ENCODE measurements at places on chromosomes 13 and 19.

DNA sequence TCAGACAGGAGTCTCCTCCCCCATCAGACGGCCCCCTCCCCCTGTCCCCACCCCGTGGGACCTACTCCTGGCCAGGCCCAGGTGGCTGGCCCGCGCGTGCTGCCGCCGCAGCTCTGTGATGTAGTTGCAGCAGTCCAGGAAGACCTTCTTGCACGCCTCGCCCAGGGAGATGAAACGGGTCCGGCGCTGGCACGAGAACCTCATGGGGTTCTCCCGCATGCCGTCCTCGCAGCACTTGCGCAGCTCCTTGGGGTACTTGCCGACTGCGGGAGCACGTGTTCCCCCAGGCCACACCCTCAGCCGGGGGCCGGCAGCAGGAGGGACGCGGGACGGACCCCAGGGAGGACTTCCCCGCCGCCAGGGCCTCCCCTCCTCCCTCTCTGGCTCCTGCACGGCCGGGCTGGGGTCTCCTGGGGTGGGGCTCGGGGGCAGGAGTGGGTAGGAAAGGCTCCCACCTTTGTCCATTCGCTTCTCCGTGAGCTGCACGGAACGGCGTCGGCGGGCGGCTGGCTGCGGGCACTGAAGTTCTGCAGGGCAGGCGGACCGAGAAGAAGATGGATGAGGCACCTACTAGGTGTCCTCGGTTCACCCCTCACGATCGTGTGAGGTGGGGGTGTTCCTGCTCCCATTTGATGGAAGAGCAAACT is 13.3 kb downstream of the C3 start:
- DNase-seq, result no peak

DNA sequence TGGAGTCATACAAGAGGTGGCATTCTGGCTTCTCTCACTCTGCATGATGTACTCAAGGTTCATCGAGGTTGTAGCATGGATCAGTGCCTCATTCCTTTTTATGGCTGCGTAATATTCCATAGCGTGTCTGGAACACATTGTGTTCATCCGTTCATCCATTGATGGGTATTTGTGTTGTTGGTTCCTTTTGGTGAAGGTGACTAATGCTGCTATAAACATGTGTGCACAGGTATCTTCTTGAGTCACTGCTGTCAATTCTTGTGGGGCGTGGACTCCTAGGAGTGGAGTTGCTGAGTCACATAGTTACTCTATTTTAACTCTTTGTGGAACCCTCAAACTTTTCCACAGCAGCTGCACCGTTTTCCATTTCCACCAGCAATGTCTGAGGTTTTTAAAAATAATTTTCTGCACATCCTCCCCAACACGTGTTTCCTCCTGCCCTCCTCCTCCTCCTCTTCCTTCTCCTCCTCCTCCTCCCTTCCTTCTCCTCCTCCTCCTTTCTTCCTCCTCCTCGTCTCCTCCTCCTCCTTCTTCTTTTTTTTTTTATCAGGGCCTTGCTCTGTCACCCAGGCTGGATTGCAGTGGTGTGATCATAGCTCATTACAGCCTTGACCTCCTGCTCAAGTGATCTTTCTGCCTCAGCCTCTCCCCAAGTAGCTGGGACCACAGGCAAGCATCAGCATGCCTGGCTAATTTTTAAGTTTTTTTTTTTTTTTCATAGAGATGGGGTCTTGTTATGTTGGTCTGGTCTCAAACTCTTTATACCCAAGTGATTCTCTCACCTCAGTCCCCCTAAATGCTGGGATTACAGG is 2.0 kb upstream of the TMEM221 start:
- DNase-seq, result no peak

DNA sequence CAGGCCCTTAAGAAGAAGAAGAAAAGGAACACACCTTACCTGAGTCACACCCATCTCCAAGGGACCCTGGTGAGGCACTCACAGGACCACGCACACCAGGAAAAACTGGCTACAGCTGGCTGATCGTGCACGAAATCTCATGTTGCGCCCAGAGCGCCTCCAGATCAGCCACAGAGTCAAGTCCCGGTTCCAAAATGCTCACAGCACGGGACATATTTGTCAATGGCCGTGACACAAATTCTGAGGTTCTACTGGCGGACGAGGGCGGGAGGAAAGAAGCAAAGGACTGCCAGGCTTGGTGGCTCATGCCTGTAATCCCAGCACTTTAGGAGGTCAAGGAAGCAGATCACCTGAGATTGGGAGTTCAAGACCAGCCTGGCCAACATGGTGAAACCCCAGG is 21.5 kb downstream of the SH3GL1 start:
- DNase-seq, result no peak

DNA sequence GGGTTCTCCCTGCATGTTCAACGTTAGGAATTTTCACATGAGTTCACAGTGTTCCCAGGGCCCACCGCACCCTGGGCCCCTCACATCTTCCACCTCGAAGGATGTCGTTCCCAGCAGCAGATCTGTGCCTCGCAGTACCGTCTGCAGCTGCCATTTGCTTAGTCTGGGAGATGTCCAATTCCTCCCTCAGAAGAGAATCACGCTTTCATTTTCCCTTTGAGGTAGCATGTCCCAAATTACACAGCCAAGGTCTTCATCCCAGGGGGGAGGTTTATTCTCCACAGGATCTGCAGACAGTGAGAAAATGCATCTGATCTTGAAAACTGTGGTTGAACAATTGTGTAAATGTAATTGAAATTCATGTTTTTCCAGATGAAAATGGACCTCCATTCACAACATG is 150.2 kb downstream of the DCT start:
- DNase-seq, result no peak

DNA sequence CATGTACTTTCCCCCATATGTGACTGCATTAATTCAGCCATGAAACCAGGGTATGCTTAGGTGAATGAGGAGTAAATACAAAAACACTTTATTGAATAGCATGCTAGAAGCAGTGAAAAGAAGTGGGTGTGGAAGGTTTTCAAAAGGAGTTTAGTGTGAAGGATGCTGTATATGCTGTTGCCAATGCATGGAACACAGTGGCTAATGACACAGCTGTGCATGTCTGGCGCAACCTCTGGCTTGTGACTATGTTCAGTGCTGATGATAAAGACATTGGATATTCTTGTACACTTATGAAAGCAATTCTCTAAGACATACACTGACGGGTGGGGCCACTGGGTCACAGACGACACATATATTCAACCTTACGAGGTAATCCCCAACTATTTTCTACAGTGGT is 55.2 kb downstream of the SOX21 start:
- DNase-seq, result no peak

DNA sequence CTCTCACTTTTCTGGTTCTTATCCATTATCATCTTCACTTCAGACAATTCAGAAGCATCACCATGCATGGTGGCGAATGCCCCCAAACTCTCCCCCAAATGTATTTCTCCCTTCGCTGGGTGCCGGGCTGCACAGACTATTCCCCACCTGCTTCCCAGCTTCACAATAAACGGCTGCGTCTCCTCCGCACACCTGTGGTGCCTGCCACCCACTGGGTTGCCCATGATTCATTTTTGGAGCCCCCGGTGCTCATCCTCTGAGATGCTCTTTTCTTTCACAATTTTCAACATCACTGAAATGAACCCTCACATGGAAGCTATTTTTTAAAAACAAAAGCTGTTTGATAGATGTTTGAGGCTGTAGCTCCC is 2.8 kb upstream of the F10 start:
- no peak for DNase-seq

GRCh38 chr19:18417250-18418028 is 1.8 kb upstream of the SSBP4 start:
- DNase-seq, result no peak

- DNase-seq, result no peak
Measured at GRCh38 chr13:24927810-24928404, 163.9 kb downstream of the RNF17 start.

DNA sequence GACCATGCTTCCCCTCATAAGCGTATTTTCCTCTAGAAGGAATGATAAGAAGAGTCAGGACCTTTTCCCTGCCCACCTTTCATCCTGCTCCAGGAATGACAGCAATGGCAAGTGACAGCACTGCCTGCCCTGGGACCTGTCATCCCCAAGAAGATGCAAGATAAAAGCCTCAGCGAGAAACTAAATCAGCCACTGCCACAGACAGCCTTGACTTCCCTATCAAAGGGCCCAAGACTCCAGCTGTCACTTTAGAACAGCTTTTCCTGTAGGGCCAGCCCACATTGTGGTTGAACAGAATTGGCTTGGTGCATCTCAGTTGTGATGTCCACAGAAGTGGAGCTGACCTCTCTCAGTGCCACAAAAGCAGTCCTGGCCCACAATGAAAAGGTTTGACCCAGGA is 1.1 kb downstream of the RAB8A start:
- no peak for DNase-seq

GRCh38 chr13:43143591-43143990 is 120.2 kb downstream of the DNAJC15 start:
- no peak for DNase-seq

GRCh38 chr13:47705185-47705584 is 295.9 kb downstream of the SUCLA2 start:
- no peak for DNase-seq

DNA sequence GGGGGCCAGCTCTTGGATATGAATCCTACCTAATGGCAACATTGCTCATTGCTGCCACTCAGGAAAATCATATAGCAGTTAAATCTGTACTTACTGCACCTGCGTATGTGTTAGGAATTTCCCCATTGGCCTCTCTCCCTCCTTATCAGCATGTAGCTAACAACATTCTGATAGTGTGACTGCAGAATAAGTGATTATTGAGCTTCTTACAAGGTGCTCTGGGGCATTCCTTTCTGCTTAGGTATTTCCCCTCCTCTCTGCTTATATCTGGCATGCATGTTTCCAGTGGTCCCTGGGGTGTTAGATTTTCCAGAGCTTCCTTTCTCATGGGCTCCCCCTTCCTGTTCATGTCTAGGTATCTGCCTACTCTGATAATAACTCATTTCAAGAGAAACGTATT is 414.1 kb upstream of the SLITRK1 start:
- no peak for DNase-seq

DNA sequence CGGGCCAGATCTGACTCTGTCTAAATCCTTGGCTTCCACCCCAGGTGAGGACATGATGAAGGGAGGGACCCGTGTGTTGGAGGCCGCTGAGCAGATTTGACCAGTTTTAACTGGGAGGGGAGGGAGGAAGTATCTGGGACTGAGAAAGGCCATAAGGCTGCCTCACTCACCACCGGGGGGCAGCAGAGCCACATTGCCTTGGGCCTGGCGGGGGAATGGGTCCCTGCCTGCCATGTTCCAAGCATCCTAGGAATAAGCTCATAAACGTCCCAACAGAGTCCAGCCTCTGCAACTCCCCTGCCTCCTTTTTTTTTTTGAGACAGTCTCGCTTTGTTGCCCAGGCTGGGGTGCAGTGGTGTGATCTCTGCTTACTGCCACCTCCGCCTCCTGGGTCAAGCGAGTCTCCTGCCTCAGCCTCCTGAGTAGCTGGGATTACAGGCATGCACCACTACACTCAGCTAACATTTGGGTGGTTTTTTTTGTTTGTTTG is 15.5 kb downstream of the MAST3 start:
- peak; percentile 73 for DNase-seq

DNA sequence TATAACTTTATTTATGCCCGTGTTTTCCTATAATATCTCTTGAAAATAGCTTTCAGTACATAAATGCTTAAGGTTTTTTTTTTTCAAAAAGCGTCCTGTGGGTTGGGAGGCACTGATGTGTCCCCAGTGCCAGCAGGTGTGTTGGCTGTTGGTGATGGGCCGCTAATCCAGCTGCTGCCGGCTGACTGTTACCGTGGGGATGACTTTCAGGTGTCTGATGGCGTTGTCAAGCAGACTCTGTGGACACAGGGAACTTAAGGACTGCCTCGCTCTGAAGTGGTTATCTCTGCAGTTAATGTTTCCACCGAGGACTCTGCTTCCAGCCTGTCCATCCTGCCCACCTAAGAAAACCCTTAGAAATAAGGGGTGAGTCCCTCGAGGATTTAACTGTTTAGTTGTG is 94.5 kb downstream of the ANKRD10 start:
- no peak for DNase-seq

GRCh38 chr13:88908961-88909441 is 1237.8 kb downstream of the SLITRK5 start:
- no peak for DNase-seq

- no peak for DNase-seq
Measured at GRCh38 chr13:28476919-28477708, 17.8 kb downstream of the FLT1 start.

DNA sequence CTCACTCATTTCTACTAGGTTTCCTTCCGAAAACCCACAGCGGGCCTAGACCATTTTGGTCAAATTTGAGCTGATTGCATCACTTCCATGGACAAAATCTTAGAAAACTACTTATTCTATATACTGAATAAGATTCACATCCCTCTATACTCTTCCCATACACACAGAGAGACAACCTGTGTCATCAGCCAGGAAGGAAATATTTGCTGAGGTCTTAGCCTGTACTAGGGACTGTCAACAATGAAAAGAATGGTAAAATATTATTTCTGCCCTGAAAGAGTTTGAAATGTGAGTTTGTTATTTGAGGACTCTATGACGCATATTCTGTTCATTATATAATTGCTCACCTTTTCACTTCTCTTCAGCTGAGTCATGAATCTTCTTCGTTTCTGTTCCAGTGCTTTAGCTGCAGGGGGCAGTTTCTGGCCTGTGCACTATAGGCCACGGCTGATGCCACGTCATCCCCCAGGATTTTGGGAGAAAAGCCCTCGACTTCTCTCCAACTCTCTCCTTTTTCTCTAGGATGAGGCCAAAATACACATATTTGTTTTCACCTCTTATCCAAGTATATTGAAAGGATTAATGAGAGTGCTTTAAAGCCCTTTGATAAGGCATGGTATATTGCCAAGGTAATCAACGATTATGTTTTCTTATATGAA is 47.7 kb downstream of the GSX1 start:
- no peak for DNase-seq

DNA sequence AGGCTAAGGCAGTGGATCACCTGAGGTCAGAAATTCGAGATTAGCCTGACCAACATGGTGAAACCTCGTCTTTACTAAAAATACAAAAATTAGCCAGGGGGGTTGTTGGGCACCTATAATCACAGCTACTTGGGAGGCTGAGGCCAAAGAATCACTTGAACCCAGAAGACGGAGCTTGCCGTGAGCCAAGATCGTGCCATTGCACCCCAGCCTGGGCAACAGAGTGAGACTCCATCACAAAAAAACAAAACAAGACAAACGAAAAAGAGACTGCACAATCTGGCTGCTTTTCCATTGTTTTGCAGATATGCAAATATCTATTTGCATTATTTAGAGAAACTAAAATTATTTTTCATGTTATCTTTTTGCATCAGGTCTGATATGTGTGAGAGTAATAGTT is 83.6 kb downstream of the ZNF486 start:
- no peak for DNase-seq

DNA sequence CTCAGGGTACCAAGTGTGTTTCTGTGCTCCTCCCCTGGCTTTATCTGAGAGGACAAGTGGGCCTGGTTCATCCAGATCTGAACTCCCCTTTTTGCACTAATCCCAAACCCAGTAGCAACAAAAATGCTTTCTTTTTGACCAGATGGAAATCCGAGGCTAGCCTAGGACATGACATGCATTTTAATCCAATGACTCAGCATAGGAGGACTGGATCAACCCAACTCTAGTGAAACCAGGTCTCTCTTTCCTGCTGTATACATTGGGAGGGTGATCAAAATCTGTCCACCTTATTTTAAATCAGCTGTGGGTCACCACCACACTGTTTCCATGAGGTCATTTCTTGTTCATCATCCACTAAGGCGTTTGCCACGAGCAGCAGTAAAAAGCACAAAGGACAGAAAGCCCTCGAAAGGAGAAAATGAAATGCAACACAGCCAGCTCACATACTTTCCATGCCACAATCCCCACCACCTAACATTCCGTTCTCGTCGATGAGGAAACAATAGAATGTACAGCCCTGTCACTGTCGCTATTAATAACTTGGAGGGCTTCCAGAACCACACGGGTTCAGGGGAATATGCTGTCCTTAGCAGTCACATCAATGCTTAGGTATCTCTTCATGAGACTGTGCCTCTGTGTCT is 543.0 kb downstream of the IRS2 start:
- no peak for DNase-seq

All from CD4-positive, alpha-beta memory T cell (primary cell).